Fibroblast of the aortic adventitia (primary cell): ENCODE measurements at places on chromosomes 3 and 15.

DNA sequence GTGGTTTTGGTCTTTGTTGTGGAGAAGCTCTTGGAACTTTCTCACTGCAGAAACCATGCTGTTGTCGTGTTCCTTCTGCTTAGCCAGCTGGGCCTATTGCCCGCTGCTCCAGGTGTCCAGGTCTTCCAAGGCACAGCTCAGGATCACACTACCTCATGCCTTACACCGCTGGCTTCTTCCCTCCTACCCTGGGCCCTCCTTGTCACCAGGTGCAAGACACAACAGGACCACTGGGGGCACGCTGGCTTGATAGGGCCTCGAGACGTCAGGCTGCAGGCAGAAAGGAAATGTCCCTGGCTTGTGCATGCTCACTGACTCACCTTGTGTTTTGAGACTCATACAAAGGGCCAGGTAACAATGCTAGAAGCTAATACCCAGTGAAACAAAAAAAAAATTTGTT, 32.3 kb downstream of the PAQR9 start:
- no peak for DNase-seq

GRCh38 chr3:13748276-13748879, 131.5 kb downstream of the WNT7A start:
- DNase-seq, result no peak

DNA sequence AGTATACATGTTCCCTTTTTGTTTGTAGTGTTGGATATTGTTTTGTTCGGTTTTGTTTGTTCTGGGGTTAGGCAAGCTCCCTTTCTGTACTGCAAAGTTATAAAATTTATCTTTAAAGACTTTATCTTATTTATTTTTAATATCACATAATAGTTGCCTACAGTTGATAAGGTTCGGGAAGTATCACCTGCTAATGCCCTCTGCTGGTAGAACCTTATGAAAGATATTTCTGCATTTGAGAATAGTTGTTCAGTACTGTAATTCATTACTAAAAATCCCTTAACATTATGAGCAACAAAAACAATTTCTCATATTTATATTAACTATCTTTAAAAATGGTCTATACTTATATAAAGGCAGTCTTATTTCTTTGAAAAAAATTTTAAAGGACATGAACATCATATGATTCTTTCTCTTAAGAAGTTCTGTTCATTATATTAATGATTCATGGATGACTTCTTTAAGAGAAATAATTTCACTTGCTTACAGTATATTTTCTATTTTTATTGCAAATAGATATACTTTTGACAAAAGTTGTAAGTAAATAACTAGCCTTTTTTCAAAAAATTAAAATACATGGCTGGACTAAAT, 1126.8 kb downstream of the SI start:
- no peak for DNase-seq

DNA sequence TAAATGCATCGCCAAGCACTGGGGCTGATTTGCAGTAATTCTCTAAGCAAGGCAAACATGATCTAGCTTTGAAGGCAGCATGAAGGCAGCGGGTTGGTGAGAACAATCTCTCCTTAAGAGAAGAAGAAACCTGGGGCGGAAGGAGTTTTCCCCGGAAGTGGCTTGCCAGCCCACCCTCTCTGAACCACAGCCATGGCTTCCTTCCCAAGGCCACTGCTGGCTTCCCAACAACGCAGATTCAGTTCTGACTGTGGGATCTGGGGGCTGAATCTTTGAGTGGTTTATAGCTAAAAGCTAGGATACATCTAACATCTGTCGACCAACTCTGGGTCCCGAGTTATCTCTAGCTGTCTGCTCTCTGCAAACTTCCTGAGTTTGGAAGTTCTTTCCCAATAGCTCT, 4.3 kb upstream of the CPN2 start:
- DNase-seq, result no peak

- DNase-seq, result no peak
These were observed 34.1 kb downstream of the WHAMM start for GRCh38 chr15:82843566-82843965.
